ENCODE measurements at places on chromosomes 2 and 18.

DNA sequence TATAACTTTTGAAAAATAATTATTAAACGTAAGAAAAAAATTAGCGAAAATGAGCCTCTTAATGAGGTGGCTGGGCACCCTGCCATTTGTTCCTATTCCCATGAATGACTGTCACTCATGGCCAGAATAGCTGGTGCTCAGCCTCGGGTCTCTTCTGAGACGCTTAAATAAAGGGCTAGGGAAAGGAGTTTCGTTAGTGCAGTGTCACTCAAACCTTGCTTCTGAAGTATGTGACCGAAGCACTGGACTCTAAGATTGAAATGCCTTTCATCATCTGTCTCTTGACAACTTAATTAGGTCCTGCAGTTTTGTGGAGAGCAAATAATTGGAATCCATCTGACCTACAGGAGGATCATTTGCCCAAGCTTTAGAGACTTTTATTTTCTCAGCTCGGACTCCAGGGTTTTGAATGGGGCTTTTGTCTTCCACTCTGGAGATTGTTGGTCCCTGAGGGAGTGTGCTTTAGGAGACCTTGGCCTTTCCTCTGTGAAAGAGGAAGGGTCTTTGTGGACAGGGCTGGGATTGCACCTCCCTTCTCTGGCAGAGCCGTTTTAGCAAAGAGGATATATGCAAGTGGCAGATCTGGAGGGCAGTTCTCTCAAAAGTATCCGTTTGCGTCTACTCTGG, 42.3 kb upstream of the FHOD3 start:
- DNase-seq: no peak

DNA sequence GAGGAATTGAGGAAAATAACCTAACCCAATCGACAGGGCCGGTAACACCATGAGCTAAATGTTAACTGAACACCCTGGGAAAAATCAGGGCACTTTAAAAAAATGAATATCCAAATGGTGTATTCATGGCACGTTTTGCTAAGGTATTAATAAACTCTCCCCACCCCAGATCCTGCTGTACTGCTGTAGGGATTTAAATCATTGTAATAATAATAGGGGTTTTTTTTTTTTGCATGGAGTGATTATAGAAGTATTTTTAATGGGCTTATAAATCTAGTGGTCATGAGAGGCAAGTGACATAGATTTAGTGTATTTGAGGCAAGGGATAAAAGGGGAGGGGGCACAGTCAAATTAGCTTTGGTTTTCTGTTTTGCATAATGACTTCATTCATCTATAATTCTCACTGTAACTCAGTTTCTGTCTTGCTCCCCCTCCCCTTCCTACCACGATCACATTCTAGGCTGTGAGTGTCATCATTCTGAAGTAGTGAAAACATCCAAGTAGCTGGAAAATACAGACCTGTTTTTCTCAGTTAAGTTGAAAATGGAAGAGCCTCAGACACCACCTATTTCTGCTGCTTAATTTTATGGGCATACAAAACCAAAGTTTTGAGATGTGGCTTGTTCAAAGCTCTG, 18.2 kb upstream of the MGAT5 start:
- DNase-seq: no peak

DNA sequence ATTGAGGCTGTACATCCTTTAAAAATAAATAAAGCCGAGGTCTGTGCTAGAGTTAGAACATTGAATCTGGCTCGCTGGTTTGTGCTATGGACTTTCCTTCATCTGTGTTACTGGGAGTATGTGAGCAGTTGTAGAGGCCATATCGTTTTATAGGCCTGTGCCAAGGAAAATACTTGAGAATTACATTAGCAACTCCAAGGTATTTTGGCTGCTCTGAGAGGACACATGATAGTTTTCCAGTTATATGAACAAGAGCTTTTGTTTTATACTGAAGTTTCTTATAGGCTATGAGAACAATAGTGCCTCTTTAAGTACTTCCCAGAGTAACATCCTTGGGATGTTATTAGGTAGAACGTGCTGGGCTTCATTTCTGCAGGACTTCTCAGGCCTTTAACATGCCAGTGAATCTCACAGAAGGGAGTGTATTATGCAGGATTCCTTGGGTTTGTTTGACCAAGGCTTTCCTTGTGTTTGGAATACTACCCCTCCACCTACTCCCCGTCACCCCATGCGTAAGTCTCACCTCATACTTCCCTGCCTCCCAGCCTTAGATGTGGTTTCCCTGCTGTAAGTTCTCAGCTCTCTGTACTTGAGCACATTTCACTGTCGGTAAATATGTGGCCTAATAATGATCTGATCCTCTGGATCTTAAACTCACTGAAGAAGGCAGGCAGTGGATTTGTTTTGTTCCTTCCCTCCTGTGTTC, 21.0 kb downstream of the TCF7L1 start:
- no peak for DNase-seq

DNA sequence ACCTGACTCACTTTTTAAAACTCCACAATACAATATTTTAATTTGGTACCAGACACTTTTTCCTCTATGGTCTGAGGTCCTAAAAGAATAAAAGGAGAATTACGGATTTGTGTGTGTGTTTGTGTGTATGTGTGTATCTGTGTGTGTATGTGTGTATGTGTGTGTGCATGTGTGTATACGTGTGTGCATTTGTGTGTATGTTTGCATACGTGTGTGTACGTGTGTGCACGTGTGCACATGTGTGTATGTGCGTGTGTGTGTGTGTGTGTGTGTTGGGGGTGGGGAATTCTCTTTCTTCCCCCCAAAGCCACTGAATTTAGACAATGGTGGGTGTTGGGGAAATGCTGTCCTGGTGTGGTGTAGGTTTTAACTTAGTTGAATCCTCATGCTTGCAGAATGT, 807.7 kb upstream of the SALL3 start:
- DNase-seq: no peak

DNA sequence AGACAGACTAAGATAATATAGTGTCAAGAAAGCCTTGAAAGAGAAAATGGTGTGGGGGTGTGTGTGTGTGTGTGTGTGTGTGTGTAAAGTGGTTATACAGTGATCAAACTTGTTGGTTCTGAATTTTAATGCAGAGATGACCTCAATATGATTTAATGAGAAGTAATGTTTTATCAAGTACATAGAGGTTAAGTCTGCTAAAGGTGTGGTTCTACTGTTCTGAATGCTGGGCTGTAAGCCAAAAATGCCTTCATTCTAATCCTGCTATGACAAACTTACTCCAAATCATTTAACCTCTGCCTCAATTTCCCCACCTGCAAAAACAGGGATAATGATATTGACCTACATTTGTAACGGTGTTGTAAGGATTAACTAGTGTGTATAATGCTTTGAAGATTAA, 87.9 kb downstream of the WDPCP start:
- no peak for DNase-seq

GRCh38 chr2:28355521-28356094, 37.0 kb upstream of the FOSL2 start:
- no peak for DNase-seq

- DNase-seq: no peak
Observed at GRCh38 chr2:53234548-53234903, 533.1 kb upstream of the CHAC2 start.

- no peak for DNase-seq
Observed at GRCh38 chr2:38601463-38602135, 1.1 kb downstream of the HNRNPLL start.

DNA sequence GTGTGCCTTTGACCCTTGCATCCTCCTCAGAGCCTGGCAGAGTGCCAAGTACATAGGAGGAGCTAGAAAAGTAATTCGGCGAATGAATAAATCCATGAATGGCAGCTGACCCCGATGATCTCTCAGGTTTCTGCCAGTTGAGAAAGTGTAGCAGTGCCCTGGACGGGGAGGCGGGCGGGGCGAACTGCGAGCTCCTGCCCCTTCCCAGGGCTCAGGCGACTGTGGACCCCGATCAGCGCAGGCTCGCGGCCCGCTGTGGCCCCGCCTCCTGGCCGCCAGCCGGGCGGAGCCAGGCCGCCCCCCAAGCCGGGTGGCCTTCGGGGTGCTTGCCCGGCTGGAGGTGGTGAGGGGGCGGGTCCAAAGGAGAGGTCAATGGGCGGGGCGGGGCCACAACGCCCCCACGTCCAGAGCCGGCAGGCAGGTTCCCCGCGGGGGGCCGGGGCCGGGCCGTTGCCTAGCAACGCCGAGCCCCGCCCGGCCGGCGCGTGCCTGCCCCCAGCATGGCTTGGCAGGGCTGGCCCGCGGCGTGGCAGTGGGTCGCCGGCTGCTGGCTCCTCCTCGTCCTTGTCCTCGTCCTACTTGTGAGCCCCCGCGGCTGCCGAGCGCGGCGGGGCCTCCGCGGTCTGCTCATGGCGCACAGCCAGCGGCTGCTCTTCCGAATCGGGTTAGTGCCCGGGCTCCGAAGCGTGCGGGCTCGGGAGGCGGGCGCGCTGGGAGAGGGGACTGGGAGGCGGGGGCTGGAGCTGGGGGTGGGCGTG, 30.6 kb upstream of the TMBIM1 start:
- peak; percentile 86 for DNase-seq

All from D721Med (cell line).